ENCODE measurements at places on chromosomes 1 and 21. TPM values are rescaled to one million over a fixed set of nuclear protein-coding genes. Genes with fewer than 3 reads are reported as not detected.

Gene MYOC
- 84.2 TPM for total RNA-seq

Gene ADAM30
- total RNA-seq, result not detected

Gene MYBPH
- not detected for total RNA-seq

Gene FAAH
- total RNA-seq, result not detected

Gene RNU1-4
- total RNA-seq, result not detected

Gene AHCTF1
- total RNA-seq, result 33.7 TPM

Gene LCE1E
- total RNA-seq, result not detected

Gene GPR3
- total RNA-seq, result 2.4 TPM

Gene EPS8L3
- not detected for total RNA-seq
